ENCODE measurements at places on chromosomes 1 and 21.

DNA sequence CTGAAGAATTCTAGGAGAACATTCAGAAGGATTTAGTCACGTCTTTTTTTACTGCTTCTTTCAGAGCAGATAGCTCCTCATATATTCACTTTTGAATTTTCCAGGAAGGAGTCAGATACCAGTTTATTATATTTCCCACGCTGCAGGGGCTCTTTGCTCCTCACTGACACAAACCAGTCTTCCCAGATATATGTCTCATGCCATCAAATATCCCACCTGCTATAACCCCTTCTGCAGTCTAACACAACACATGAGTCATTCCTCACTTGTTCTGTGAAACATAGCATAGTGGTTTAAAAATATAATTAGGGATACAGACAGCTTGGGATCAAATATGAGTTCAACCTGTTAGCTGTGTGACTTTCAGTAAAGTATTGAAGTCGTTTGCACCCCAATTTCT, 251.7 kb upstream of the DPYD start:
- no peak for DNase-seq

DNA sequence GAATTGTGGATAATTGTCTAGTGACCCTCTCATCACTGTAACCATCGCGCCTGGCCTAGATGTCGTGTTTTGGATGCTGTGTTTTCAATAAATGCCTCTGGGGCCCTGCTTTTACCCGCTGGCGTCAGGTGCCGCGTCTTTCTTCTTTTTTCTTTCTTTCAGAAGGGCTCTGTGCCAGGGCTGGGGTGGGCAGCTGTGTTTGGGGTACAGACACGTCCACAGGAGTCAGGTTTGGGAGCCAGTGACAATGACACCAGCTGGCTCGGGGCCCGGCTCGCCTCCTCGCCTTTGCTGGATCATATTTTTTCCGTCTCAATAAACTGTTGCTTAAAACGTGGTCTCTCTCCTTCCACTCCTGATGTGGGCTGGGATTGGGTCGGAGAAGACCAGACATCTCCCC, 16.1 kb downstream of the TMEM201 start:
- DNase-seq = no peak

GRCh38 chr1:80417671-80418070, 1383.1 kb upstream of the ADGRL2 start:
- DNase-seq = no peak

- no peak for DNase-seq
Observed at GRCh38 chr1:180264595-180264994, 34.5 kb downstream of the LHX4 start.

GRCh38 chr1:145996433-145997015, at the start of gene TXNIP:
TXNIP (minus strand) TSS chr1:145996579; CDS start chr1:145996266, 313 bp downstream.
- DNase-seq = peak; percentile 94

- DNase-seq = no peak
Observed at GRCh38 chr1:180428782-180429695, 73.3 kb downstream of the ACBD6 start.

GRCh38 chr1:42957880-42958487, 684 bp downstream of the SLC2A1 start:
- DNase-seq = peak; percentile 38
